Testis (tissue), 5 donors: ENCODE measurements at places on chromosomes 7 and 10.

DNA sequence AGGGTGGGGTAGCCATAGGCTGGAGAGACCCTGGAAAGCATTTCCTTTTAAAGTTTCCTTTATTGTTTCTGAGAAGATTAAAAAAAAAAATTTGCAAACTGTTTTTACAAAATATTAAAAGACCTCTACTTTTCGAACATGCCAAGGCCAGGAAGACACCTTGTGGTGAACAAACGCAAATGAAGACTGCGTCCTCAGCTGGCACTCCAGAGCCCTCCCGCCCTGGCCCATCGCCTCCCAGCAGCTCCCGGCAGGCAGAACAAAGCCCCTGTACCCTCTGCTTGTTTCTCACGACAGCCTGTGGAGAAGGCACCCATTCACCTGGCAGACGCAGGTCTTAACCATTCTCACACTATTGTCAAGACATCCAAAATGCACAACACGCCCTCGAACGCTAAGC lies 56.4 kb downstream of the ESYT2 start:
- DNase-seq, result no peak

- DNase-seq, result no peak
Observed at GRCh38 chr7:38451840-38452239, 178.4 kb upstream of the TARP start.

GRCh38 chr7:135662123-135662372 lies 266 bp upstream of the STMP1 start:
- no peak for DNase-seq

GRCh38 chr10:128278362-128278761 lies 152.1 kb upstream of the MKI67 start:
- DNase-seq, result no peak

DNA sequence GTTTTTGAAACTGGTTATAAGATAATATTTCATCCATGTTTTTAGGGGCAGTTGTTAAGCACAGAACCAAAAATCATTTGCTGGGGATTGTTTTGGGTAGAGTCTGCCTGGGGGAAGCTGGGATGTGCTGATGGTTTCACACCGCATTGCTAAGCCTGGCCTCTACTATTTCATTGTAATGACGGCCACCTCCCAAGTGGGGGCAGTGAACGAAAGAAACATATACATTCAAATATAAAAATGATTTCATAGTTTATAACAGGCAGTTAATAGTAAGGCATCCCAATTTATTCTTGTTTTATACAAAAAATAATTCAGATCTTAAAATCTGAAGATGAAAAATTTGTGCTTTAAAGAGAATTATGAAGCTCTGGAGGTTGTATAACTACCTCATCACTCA lies 750.8 kb downstream of the REEP3 start:
- DNase-seq, result no peak

GRCh38 chr10:7887174-7887816 lies 69.0 kb downstream of the TAF3 start:
- DNase-seq, result no peak

- DNase-seq, result no peak
Observed at GRCh38 chr10:78175444-78176015, 141.9 kb downstream of the RPS24 start.

DNA sequence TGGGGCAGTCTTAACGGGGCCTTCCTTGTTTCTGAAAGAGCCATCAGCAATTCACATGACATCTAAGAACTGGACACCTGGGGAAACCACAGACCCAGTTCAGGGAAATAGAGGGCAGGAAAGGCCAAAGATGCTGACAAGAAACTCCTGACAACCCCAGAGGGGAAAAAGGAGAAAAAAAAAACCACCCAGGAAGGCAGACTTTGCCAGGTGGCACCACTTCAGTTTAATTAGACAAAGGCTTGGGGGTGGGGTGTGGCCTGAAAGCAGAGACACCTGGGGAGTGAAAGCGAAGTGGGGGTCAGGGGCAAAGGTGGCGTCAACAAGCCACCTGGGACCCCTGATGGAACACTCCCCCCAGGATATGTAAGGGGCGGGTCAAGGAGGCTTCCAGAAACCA lies 53.6 kb downstream of the RAB11FIP2 start:
- no peak for DNase-seq

DNA sequence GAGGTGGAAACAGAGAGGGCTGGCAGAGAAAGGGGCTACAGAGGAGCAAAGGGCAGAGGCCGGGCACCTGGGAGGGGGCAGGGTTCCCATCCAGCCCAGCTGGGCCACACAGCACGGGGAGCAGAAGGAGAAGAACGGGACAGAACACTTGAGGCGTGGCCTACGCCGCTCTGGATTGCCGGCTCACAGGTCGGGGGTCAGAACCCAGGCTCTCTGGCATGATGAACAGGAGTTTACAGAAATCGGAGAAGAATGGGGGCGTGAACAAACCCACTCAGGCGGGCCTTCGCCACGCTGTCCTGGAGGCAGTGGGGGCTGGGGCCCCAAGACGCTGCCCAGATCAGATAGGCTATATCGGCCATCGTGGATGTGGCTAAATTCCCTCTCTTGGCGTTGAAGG lies 362.2 kb upstream of the SHH start:
- no peak for DNase-seq

- DNase-seq, result no peak
Observed at GRCh38 chr10:91980319-91980718, 56.7 kb downstream of the BTAF1 start.

- DNase-seq, result no peak
Observed at GRCh38 chr7:16317406-16317805, 103.9 kb downstream of the CRPPA start.

DNA sequence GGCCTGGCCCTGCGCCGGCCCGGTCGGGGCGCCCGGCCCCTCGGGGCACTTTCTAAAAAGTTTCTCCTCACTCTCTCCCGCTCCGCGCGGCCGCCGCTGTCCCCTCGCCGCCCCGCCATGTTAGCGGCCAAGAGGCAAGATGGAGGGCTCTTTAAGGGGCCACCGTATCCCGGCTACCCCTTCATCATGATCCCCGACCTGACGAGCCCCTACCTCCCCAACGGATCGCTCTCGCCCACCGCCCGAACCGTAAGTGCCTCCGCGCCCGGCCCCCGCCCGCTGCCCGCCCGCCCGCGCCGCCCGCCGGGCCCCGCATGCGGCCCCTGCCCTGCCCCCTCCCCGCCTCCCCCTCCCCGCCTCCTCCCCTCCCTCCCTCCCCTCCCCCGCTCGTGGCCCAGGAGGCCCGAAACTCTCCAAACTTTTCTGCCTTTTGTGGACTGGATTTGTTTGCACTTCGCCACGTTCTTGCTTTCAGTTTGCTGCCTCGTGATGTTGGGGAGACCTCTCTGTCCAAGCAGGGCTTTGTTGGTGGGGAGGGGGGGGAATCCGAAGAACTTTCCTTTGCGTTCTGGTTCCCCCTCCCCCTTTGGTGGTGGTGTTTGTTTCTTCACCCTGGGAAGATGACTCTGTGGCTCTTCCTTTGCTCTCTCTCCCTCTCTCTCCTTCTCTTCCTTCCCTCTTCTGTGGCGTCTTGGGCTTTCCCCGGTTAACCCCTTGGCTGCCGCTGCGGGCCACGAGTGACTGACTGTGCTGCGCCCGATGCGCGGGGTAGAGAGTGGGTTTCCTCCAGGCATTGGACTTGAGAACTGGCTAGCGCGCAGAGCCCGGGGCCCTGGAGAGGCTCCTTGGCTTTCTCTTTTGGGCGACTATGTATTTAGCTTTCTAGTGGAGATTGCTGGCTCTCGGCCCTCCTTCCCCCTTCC lies 1.6 kb downstream of the TCF7L2 start:
- DNase-seq, result peak; percentile 64

GRCh38 chr10:101099901-101100300 lies 31.2 kb upstream of the TLX1 start:
- no peak for DNase-seq

DNA sequence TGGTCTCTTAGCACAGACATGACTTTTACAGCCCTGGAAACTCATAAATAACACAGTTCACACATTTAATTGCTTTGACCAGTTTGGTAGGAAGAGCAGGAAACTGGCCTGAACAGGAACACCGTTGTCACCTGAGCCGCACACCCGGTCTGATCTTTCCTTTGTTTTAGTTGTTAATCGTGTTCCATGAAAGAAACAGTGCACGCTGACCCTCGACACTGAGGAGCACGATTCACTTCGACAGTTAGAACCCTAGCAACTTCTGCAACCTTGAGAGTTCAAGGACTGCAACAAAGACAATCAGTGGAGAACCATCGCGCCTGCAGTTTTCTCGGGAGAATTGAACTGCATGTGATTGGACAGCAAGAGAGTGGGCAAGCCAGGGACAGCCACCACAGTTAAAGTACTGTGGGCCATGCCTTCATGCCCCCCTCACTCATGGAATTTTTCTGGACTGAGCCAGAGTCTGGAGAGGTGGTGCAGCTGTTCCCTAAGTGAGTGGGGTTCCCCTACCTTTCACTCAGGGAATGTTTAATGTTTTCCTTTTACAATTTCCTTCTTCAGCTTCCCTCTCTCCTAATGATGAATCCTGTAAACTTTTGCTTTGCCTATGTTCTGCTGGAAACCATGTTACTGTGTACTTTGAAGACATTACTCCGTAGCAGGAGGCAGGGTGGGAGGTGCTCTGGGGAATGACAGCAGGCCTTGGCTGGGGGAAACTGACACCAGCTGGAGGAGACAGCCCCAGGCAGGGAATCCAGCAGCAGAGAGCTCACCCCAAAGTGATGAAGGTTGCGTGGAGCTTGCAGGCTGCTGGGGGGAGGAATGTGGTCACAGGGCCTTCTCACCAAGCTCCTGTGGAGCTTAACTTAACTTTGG lies 198.7 kb downstream of the ZNF438 start:
- DNase-seq, result no peak

DNA sequence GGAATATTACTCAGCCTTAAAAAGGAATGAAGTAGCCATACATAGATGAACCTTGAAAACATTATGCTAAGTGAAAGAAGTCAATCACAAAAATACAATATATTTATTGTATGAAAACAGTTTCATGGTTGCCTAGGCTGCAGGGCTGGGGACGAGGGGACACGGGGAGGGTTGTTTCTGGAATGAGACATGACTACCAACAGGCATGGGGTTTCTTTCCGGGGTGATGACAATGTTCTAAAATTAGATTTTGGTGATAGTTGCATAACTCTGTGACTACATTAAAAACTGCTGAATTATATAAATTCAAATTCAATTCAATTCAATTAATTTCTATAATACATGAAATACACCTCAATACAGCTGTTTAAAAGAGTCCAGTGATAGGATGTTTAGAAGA lies 88.0 kb downstream of the ARHGAP22 start:
- no peak for DNase-seq

GRCh38 chr7:36245684-36246299 lies 92.7 kb downstream of the EEPD1 start:
- DNase-seq, result no peak
